ENCODE measurements at places on chromosomes 7 and 10.
A peak's percentile ranks its signal among the peaks of the same experiment; 100 is the strongest.

GRCh38 chr7:3464900-3465622 is 164.0 kb downstream of the SDK1 start:
- no peak for DNase-seq

DNA sequence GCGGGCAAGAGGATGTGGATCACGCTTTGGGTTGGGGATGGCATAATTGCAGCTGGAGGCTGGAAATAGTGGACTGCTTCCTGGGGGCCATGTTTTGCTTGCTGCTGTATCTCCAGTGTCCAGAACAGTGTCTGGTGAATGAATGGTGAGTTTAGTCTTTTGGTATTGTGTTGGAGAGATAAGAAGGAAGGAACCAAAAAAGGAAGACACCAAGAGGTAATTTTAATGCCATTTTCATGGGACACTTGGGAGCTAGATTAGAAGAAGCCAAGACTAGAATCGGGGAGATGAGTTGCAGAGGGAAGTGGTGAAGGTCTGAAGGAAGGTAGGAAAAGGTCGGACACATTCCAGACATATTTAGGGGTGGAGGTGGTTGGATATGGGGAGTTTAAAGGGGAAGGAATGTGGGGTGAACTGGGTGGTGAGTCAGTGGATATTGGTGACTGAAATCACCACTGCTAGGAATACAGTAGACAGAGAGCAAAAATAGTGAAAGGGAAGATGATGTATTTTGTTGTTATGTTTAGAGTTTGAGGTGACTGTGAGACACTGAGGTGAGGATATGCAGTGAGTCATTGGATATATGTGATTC is 76.7 kb downstream of the CCNY start:
- no peak for DNase-seq

GRCh38 chr10:128049226-128050120 is 76.8 kb downstream of the MKI67 start:
- DNase-seq = no peak

DNA sequence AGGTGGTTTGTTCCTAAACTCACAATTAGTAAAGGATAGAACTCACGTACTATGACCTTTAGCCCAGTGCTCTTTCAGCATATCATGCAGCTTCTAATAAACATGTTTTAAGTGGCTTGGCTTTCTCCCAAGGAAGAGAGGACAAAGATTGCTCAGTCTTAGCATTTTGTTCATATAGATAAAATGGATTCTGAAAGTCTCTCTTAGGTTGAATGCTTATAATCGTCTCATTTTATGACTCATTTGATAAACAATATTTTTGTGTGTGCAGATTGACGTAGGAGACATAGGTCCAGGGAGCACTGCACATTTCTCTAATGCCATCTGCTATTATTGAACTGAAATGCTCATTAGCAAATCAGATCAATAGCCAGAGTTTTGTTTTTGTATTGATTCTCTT is 44.8 kb downstream of the GNAT3 start:
- no peak for DNase-seq

GRCh38 chr10:73854310-73854709 is 20.0 kb downstream of the CAMK2G start:
- DNase-seq = no peak

DNA sequence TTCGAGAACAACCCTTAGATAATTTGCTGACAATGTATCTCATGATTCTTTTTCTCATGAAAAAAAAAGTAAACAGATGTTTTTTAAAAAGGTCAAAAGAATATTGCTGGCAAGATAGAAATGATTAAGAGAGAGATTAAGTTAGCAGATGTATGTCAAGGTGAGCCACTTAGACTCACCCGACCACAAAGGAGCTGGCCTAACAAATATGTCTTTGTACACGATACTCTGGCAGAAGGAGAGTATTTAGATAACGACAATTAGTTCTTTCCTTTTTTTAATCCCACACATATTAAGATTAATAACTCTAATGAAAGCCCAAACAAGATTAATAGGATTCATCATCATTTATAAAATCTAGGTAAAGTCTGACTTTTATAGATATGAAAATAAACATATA is 156.7 kb downstream of the RAPGEF5 start:
- DNase-seq = no peak

DNA sequence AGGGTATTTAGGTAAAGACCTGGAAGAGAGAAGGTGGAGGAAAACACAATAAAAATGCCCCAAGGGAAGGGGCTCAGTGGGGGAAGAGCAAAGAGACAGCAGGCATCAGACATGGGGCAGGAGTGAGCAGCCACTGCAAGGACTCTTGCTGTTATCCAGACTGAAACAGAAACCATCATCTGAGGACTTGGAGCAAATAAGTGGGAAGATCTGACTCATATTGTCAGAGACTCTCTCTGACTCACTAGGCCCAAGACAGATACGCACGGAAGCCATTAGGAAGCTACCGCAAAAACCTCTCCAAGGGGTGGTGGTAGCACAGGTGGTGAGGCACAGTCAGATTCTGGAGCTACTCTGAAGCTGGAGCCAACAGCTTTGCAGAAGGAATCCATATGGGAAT is 110.7 kb downstream of the RNF32 start:
- DNase-seq = peak; percentile 10

GRCh38 chr10:30170814-30171213 is 111.4 kb upstream of the JCAD start:
- no peak for DNase-seq

GRCh38 chr7:102834999-102835398 is 77.8 kb upstream of the LRRC17 start:
- no peak for DNase-seq

- DNase-seq = no peak
Measured at GRCh38 chr10:124235232-124235631, 141.8 kb upstream of the CHST15 start.

- DNase-seq = no peak
Measured at GRCh38 chr7:10355816-10356215, 617.9 kb upstream of the PHF14 start.

Measured in stimulated activated CD4-positive, alpha-beta T cell treated with anti-CD3 and anti-CD28 coated beads, Interleukin-4, amount 100 ng/mL, for 1 hour (primary cell).